ENCODE measurements at places on chromosomes 7 and 10. TPM values are rescaled to one million over a fixed set of nuclear protein-coding genes. Genes with fewer than 3 reads are reported as not detected.

The ASAH2 gene
- 0.36 TPM for total RNA-seq

DNA sequence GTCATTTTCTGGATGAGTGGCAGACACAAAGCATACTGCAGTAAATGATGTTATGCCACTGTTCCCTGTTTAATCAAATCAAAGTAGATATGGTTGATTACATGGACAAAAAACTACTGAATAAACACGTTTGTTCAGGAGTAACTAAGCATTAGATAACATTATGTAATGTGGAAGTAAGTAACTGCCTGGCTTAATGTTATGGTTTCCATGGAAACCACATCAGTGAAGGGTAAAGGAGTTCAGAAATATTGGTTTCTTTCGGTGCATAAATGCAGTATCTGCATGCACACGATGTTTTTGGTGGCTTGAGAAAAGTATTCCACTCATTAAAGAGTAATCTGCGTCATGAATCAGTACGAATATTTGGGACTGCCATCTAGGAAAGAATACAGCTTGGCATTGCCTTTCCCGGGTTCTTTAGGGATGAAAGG lies 131.3 kb upstream of the PRKCQ start:
- DNase-seq, result peak; percentile 72

DNA sequence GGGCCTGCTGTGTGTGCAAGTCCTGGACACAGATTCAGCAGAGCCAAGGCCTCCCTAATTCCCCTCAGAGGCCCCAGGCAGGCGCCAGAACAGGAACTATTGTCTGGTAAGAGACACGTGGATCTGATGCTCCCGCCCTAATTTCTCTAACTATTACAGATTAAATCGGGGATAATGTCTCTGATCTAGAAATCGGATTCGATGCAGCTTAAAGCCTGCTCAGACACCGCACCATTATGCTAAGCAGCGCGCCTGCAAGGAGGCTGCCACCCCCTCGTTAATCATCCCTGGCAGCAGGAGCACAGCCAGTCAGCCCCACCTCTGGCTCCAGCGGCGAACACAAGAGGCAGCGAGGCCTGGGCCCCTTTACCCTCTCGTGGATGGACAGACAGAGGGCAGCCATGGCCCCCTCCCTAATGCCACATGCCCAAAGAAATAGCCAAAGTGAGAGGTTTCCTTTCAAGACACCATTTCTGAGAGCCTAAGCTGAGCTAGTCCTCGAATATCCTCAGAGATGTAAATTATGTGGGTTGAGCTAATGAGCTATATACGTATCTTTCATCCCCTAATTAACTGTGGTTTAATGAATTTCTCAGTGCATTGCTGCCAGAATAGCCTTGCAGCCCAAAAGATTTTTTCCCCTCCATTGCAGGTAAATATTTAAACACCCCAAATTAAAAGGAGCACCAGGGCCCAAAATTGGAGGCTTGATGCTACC lies 122.1 kb downstream of the GRID1 start:
- DNase-seq, result peak; percentile 61

GRCh38 chr7:151448261-151449252 lies 8.6 kb upstream of the CRYGN start:
- peak; percentile 98 for DNase-seq

The CAMK1D gene
- total RNA-seq, result 11.2 TPM

DNA sequence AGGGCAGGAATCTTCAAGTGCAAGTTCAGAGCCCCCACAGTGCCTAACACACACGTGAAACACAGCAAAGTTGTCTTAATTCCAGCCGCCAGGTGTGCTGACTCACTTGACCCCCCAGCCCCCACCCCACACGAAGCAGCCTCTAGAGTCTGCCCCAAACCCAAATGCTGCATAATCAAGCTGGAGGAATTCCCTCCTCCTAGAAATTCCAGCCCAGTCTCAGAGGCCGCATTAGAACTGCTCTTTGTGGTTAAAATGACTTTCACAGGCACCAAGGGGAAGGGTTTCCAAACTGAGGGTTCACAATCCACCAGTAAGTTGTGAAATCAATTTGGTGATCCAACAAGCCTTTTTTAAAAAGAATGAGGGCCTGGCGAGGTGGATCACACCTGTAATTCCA lies 67.0 kb upstream of the PLXNA4 start:
- DNase-seq, result no peak

DNA sequence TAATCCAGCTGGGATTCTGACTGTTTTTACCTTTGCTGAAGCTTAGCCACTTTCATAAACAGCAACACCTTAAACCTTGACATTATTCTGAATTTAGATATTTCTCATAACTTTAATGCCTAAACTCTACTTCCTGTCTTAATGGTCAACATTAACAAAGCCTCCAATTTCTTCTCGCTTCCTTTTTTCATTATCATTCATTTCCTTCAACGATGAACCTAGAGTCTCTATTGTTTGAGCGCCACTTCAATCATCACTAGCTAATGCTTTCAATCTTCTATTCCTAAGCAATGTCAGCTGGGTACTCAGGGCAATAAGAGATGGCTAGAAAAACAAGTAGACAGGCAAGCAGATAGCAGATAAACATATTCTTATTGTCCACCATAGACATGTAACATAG lies 96.6 kb upstream of the TMEM196 start:
- no peak for DNase-seq

DNA sequence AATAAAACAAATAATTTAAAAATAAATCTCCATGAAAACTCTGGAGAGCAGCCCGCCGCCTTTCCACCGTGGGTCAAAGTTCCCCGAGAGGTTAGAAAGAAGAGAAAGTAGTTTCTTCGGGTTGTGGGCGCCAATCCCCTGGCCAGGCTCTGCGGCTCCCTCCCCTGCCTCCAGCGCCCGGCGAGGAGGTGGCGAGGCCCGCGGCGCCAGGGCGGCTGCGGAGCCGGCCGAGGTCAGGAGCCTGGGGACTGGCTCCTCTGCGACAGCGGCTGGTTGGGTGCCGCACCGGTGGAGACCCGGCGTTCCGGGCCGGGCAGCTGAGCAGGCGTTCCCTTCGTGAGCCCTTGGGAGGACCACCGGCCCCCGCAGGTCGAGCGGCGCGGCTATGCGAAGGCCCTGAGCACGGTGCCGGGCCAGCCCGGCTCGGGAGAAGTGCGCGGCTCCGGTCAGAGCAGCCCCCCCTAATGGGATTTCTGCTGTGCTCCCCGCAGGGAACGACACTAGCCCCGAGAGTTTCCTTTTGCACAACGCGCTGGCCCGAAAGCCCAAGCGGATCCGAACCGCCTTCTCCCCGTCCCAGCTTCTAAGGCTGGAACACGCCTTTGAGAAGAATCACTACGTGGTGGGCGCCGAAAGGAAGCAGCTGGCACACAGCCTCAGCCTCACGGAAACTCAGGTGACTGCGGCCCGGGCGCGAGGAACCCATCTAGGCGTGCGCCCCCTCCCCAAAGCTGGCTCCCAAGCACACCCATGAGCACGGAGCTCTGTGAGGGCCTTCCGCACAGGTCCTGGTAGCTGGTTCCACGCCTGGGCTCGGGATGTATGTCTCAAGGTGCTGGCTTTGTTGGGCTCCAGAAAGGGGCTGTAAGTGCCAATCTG lies 2.8 kb downstream of the EMX2 start:
- DNase-seq, result peak; percentile 91

The NUP205 gene
- 29.5 TPM for total RNA-seq

DNA sequence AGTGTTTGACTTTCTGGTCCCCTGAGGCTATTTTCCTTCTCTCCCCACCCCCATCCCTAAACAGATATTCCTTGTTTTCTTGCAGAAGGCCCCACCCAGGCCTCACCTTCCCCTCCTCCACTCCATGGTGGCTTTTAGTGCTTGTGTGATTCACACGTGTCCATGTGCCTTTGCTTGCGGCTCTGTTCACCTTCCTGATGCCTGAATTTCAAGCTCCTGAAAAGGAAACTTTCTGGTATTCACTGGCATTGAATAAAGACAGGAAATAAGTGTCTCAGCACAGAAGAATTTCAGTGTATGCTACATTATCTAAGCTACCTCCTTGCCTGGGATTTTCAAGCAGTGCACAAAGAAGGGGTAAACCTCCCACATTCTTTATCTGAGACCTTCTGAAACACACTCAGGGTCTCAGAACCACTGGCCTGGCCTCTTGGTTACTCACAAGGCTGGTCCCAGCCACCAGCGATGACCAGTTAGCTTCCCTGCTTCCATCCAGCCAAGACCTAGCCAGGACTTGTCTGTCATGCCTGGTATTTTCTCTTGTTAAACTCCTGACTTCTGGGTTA lies 17.2 kb upstream of the UBE2H start:
- DNase-seq, result no peak

GRCh38 chr10:113720386-113720785 lies 31.1 kb upstream of the PLEKHS1 start:
- no peak for DNase-seq

- DNase-seq, result no peak
Observed at GRCh38 chr7:84304407-84304806, 109.8 kb upstream of the SEMA3A start.

DNA sequence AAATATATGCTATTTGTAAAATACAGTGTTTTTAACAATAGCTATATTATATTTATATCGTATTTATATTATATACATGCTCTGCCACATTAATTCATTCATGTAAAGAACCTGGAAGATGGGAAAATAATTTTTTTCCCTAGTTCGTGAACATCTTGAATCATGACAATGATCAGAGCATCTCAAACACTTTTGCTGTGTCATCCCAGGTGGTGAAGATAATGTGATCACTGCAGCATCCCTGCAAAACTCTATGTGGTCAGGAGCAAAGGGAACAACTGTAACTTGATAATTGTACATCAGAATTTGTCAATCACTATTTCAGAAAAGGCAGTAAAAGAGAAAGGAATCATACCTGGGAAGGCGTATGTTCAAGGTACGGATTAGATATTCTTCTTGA lies 39.3 kb downstream of the RAPGEF5 start:
- DNase-seq, result no peak

- DNase-seq, result peak; percentile 91
Observed at GRCh38 chr10:536371-536925, 153.0 kb downstream of the DIP2C start.

GRCh38 chr10:111993321-111993720 lies 190.2 kb downstream of the GPAM start:
- no peak for DNase-seq

The ACSM6 gene
- total RNA-seq, result not detected

DNA sequence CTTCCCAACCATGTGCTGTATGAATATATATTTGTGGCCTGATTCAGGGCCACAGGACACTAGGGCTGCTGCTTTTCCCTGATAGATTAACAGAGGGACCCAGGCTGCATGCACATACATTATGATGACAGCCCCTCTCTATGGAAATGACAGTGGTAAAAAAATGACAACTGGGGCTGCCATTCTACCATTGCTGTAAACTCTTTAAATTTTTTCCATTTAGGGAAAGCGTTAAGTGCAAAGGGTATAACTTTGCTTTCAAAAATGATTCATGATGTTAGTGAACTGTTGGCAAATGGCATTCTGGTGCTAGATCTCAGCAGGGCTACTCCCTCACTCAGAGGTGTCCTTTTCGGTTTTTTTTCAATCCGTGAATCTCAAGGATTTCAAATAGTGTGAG lies 4.2 kb downstream of the CTBP2 start:
- DNase-seq, result no peak

The COBL gene
- total RNA-seq, result under 0.01 TPM

DNA sequence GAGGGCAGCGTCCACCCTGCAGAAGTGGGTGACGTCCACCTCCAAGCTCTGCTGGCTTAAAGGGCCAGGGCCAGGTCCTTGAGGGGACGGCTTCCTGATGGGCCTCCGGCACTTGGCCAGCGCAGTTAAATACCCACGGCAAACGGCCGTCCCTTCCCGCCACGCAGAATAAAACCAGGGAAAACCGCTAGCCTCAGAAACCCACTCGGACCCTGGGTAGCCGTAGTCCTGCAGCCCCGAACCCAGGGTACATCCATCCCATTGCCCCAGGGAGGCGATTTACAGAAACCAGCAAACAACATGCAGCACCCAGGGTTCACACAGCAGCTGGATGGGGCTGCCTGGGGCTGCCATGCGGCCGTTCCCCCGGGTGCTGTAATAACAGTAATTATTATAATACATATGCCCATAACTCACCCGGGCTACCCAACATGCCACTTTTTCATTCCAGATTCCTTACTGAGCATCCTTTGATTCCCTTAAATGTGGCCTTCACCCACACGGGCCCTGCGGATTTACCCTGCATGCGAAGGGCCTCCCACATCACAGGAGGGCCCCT lies 81.5 kb upstream of the PDGFA start:
- no peak for DNase-seq

DNA sequence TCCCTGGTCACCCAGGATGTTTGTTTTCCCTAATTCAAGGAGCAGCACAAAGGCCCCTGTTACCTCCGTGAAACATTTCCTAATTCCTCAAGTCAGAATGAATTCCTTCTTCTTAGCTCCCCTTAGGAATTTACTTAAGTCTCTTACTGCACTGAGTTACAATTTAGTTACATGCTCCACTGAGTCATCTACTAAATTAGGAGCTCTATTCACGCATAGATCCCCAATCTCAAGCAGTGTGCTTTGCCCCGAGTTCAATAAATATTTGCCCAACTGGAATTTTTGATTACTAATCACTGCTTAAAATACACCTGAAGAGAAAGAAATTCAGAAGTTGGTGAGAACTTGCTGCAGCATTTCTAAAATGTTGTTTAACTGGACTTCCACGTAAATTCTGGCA lies 329.4 kb upstream of the MYO3A start:
- DNase-seq, result no peak

DNA sequence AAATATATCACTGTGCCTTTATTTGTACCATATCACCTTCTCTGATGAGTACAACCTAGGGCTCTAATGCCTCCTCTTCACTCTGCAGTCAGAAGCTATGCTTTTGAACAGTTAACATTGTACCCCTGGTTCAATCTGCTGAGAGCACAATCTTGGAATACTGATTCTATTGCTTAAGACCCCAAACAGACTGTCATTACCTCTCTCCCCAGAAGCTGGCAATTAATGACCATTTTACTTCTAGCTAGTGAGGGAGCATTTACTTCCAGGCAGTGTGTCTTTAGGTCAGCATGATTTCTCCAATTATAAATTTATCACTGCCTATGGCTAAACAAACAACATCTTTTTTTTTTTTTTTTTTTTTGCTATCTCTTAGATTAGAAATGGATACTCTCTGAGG lies 36.0 kb upstream of the SPOCK2 start:
- no peak for DNase-seq

DNA sequence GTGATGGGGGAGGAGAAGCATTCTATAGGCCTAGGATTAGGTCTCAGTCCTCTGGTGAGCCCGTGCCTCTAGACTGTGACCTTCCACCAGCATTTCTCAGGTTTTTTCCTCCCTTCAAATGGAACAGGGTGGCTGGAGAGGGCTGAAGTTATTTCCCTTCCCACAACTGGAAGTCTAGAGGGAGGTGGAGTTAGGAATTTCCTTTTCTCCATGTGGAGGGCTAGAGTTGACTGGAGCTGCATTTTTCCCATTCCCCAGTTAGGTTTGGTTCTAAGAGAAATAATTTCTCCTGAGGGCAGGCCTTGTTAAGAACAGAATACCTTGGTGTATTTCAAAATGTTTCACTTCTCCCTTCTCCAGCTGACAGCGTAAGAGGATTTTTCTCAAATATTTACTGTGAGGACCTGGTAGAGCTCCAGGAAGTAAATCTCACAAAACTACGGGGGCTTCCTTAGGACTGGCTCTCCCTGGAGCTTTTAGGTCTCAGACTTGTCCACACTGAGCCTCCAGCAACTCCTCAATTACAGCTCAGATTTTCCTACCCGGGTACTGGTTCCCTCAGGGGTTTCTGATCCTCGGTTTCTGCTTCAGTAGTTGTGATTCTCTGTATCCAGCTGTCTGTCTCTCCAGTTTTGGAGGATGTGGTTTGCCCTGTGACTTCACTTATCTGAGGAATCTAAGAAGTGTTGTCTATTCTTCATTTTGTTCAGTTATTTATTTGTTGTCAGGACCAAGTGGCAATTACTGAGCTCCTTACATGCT lies 6.0 kb upstream of the REEP3 start:
- DNase-seq, result no peak
